ENCODE measurements at places on chromosomes 7 and 10.

DNA sequence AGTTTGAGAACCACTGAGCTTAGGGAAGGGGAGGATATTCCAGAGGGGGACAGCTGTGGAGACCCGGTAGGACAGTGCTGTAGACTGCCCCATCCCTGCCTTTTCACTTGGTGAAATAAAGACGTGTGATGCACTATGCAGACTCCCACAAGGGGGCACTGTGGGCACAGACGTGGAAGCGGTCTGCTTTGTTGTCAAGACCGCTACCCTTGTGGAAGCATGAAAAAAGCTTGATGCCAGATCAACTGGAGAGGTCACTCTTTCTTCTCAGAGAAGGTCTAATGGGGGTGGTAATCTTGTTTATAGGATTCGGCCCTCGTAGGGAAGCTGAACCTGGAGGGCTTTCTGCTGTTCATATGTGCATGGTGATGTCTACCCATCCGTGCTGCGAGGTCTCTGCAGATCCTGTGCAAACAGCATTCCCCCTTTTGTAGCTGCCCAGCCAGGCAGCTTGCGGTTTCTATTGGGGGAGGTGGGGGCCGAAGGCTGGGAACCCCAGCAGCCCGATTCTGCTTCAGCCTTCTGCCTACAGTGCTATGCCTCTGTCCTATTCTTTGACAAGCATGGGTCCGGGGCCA, 13.7 kb downstream of the RPS24 start:
- peak; percentile 73 for DNase-seq

- DNase-seq = no peak
These were observed 8.5 kb downstream of the ITPRIP start for GRCh38 chr10:104329735-104330134.

DNA sequence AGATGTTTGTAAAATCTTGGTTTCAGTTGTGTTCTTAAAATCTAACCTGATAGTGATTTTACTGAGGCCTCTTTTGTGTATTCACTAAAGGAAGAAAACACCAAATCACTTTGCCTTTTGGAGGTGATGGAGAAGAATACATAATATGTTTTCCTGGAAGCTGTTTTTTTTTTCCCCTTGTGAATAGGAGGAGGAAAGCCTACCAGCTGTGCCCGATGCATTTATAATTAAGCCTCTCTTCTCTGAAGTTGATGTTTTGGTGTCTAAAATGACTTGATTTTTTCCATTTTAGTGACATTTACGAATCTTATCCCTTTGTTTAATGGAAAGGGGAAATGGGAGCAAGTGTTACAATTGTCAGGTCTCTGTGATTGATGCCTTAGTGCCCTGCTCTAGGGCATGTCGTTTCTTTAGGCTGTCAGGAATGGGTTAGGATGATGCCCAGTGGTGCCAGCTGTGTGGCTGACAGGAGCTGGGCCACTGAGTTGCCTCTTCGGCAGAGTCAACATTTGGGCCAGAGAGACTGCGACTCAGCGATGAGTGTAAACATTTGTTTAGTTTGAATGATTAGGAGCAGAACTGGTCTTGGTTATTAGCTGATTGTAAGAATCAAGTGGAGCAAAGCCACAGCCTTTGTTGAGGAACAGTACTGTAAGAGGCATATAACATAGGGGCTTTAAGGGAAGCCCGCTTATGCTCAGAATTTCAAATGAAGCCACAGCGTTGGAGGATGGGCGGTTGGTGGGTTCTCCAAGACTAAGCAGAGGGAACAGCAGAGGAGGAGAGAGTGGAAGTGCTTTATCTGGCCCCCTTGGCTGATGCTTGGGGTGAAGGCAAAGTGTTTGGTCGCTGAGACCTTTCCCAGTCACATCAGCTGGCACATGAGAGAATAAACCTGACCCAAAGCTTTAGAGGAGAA, 81.6 kb downstream of the CDK14 start:
- no peak for DNase-seq

- DNase-seq = no peak
These were observed 5.0 kb downstream of the ALDH18A1 start for GRCh38 chr10:95651346-95652060.

DNA sequence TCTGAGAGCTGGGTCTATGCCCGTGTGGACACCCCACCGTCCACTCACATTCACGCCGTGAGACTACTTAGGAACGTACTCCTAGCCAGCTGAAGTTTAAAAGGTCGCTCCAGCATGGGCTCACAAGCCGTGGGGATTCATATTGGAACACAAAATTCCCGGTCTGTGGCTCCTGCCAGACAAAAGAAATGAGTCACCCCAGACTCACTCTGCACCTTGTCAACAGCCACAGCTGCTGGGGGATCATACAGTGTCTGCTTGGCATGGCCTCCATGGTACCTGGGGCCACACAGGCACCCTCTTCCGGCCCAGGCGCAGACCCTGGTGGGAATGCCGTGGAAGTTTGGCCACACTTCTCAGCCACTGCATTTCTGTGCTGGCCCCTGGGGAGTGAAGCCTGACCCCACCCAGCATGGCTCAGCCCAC, 228.4 kb downstream of the DNAJB6 start:
- no peak for DNase-seq

- DNase-seq = no peak
These were observed 69.4 kb downstream of the RNF133 start for GRCh38 chr7:122629412-122629953.

DNA sequence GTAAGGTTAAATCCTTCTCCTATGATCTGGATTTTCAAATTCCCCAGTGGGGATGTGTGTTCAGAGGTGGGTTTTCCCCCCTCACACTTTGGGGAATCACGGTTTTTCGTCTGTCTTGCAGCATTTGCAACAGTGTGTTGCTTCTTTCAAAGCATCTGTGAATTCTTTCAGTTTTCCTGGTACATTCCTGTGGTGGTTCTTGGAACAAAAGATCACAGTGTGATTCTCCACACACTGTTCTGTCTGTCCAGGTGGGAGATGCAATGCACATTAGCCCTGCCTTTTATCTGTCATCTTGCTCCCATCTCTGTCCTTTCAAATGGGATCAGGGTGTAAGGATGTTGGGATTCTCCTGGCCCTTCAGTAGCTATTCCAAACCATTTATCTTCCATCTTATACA, 11.8 kb downstream of the AGK start:
- DNase-seq = no peak

DNA sequence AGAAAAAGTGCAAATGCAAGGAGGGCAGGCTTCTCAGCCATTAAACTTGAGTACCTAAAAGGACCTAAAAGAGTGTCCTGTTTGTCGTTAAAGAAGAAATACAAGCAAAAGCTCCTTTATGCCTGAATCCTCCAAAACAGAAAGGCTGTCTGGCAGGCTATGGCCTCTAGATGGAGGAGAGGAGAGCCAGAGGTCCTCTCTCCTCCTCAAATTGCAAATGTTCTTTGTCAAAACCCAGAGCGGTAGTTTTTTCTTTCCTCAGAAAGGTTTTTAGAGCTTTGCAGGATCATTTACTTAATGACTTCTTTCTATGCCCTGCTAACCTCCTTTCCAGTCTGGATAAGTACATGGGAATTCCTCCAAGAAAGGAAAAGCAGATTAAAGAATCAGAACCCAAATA, 1.9 kb upstream of the SORCS1 start:
- no peak for DNase-seq

- DNase-seq = no peak
These were observed 203.1 kb downstream of the ZMYND11 start for GRCh38 chr10:338171-339037.

DNA sequence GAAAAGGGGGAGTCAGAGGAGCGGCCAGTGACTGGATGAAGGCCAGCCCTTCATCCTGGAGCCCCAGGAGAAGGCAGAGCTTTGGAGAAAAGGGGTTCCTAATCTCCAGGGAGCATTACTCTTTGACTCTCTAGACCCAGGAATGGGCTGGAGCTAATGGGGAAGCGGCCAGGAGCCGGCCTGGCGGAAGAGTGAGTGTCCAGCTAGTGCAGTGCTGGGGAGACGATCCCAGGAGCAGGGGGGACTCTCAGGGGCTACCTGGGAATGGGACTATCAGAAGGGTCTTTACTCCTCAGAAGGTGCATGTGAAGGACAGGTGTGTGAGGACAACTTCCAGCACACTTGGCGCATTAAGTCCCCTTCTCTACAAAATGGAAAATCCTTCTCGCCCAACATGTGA, 2.4 kb upstream of the PAX2 start:
- no peak for DNase-seq

DNA sequence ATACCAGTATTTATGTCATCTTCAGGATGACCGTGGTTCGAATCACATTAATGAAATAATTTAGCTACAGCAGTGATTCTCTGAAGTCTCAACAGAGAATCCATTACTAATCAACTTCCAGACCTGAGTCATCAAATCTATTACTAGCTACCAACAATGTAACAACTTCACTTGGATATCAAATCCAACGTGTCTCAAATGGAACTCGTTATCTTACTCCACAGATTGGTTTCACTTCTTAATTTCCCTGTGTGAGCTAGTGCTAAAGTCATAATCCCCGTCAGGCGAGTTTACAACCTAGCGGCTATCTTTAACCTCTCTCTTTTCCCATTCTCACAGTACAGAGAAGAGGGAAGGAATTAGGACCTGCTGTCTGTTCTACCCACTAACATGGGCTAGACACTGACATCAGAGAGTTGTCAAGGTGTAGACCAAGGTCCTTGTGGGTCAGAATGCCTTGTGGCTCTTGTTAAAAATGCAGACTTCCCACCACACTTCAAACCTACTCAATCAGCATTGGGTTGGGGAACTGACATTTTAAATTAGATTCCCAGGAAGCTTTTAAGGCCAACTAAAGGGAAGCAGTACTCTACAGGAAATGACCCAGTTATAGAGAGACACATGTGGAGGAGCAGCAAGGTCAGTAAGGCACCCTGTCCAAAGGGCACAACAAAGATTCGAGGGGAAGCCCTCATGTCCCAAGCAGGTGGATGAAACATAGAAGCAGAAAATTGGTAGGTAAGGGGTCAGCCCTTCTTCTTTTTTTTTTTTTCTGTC, 57.3 kb upstream of the GSAP start:
- DNase-seq = no peak

- no peak for DNase-seq
These were observed 6.8 kb downstream of the NAMPT start for GRCh38 chr7:106277976-106278375.

- DNase-seq = no peak
These were observed 111.0 kb upstream of the KLF14 start for GRCh38 chr7:130844811-130845580.

- no peak for DNase-seq
These were observed 27.9 kb downstream of the MTURN start for GRCh38 chr7:30162622-30163124.

GRCh38 chr7:158280448-158281144, 307.0 kb downstream of the PTPRN2 start:
- DNase-seq = no peak

DNA sequence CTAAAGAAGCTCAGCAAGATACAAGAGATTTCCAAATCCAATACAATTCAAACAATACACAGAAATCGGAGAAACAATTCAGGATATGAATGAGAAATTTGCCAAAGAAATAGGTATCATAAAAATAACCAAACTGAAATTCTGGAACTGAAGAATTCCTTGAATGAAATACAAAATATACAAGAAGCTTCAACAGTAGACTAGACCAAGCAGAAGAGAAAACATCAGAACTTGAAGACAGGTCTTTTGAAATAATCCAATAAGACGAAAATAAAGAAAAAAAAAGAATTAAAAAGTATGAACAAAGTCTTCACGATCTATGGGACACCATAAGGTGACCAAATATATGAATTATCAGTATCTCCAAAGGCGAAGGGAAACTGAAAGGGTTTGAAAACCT, 2.8 kb upstream of the IFIT2 start:
- DNase-seq = no peak

DNA sequence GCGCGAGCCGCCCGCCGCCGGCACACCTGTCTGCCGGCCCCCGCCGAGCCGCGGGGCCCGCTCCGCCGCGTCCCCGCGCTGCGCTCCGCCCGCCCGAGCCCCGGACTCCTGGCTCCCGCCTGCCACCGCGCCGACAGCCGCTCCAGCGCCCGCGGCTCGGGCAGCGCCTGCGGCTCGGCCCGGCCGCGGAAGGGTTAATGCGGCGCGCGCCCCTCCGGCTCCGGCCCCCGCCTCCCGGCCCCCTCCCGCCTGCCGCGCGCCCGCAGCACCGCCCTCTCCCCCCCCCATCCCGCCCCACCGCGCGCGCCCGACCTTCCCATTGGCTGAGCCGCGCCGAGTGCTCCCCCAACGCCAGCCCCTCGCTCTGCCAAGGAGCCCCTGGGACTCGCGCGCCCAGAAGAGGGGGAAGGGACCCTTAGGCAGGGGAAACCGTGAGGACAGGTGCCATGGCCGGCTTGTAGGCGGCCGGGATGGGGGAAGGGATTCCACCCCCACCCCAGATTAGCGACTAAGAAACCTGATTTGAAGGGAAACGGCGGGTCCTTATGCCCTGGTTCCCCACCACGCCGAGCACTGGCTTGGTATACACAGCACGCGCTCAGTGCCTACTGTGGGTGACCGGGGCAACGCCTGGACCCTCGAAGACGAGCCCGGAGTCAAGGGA, at the start of gene KCNH2:
TSS of gene KCNH2 (minus strand) at position 196 of the 664 bp plus-strand sequence. CDS start 408 bp downstream, outside the sequence.
- DNase-seq = no peak

DNA sequence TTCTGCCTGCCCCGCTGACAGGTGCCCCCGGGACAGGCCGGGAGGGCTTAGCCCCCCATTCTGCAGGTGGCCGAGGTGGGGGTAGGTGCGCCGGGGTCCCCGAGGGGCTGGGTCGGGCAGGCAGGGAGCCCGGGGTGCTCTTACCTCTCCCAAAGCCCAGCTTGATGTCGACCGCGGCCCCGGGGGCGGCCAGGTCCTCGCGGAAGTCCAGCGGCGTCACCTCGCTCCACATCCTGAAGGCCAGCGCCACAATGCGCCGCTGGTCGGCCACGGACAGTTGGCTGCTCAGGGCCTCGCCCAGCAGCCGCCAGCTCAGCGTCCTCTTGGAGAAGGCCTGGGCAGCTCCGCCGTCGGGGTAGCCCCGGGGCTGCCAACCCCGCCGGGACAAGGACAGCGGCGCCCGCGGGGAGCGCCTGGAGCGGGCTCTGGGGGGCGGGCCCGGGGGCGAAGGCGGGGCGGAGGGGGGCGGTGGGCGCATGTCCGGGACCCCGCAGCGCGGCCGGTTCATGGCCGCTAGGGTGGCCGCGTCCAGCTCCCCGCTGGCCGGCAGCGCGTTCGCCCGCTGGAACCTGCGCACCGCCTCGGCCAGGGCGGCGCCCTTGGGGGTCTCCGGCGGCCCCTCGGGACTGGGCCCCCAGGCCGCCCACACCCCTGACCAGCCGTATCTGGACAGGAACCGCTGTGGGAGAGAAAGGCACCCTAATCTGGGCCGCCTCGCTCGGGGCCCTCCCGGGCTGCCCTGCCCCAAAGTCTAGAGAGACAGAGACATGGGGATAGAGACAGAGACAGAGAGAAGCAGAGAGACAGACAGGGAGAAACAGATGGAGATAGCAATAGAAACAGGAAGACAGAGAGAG, 1.7 kb downstream of the MMP21 start:
- DNase-seq = no peak
